ENCODE measurements at places on chromosomes 7 and 10. TPM values are rescaled to one million over a fixed set of nuclear protein-coding genes. Genes with fewer than 3 reads are reported as not detected.

The GRID1 gene
- total RNA-seq = 0.42 TPM

The KIF11 gene
- 25.9 TPM for total RNA-seq

The CLDN4 gene
- 172 TPM for total RNA-seq

The ZNF138 gene
- total RNA-seq = 21.3 TPM

The CLRN3 gene
- 2.7 TPM for total RNA-seq

GRCh38 chr10:11907914-11908313 lies 84.8 kb downstream of the PROSER2 start:
- H3K27me3 ChIP-seq = no peaks in the 10 kb centered on the region
- DNase-seq = no peak
- H3K4me1 ChIP-seq = no peaks in the 10 kb centered on the region
- no peak overlapping the region for H3K4me3 ChIP-seq

- no peaks in the 10 kb centered on the region for H3K4me1 ChIP-seq
- no peak overlapping the region for H3K4me3 ChIP-seq
- DNase-seq = no peak
- H3K36me3 ChIP-seq = no peaks in the 10 kb centered on the region
- no peak overlapping the region for H3K27ac ChIP-seq
These were observed 239.0 kb downstream of the DNAJB9 start for GRCh38 chr7:108808549-108809266.

DNA sequence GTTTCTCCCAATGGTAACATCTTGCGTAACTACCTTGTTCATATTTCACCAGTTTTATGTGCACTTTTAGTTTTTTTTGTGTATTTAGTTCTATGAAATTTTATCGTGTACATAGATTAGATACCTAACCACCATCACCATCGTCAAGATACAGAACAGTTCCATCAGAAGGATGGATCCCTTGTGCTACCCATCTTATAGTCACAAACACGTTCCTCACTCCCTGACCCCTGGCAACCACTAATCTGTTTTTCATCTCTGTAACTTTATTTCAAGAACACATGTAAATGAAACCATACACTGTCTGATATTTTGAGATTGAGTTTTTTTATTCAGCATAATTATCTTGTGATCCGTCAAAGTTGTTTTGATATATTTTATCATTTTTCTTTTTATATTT lies 29.9 kb downstream of the FANK1 start:
- H3K27me3 ChIP-seq = peaks cover 75% of the 10 kb centered on the region
- DNase-seq = no peak
- no peak overlapping the region for H3K4me3 ChIP-seq
- H3K36me3 ChIP-seq = no peaks in the 10 kb centered on the region
- H3K4me1 ChIP-seq = no peaks in the 10 kb centered on the region

DNA sequence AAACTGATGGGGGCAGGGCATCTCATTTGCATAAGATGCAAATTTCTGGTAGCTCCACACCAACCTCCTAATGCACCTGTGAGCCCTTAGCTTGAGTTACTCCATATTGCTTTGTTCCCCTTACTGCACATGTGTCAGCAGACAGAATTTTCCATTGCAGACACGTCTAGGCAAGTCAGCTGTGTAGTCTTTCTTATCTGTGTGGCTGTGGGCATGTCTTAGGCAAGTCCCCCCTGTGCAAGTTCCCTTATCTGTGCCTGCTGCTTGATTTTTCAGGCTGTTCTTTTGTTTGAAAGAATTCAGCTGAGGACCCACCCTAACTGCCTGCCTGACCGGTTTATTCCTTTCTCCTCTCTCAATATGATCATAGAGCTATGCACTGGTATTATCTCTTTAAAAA lies 28.5 kb upstream of the TRIM24 start:
- no peak for DNase-seq
- H3K4me1 ChIP-seq = no peaks in the 10 kb centered on the region
- H3K27me3 ChIP-seq = no peaks in the 10 kb centered on the region
- H3K4me3 ChIP-seq = no peak overlapping the region
- peaks cover 15% of the 10 kb centered on the region for H3K36me3 ChIP-seq

GRCh38 chr7:132394283-132395198 lies 181.7 kb downstream of the PLXNA4 start:
- H3K36me3 ChIP-seq = no peaks in the 10 kb centered on the region
- peaks cover 3% of the 10 kb centered on the region for H3K27me3 ChIP-seq
- no peaks in the 10 kb centered on the region for H3K4me1 ChIP-seq
- DNase-seq = no peak
- H3K27ac ChIP-seq = peak overlapping the region; percentile 72
- no peak overlapping the region for H3K4me3 ChIP-seq
